Caco-2 (cell line): ENCODE measurements at places on chromosomes 7 and 10. TPM values are rescaled to one million over a fixed set of nuclear protein-coding genes. Genes with fewer than 3 reads are reported as not detected.

GRCh38 chr7:128911423-128912031 lies 1.0 kb upstream of the KCP start:
- H3K4me3 ChIP-seq = no peak overlapping the region
- DNase-seq = no peak
- H3K27me3 ChIP-seq = no peaks in the 10 kb centered on the region

DNA sequence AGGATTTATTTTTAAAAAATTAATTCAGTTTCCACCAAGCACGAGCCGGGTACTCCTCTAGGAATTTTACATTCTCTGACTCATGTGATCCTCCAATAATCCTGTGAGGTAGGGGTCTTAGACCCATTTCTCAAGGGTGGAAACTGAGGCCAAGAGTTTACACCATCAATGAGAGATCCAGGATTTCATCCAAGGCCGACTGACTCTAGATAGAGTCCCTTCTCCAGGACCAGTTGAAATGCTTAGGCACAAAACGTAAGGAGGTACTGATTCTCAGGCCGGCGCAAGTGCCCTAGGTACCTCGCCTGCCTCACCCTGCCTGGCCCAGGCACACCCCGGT lies 95.7 kb upstream of the DUSP5 start:
- peaks cover 58% of the 10 kb centered on the region for H3K4me1 ChIP-seq
- peak overlapping the region; percentile 11 for H3K27ac ChIP-seq
- no peak for DNase-seq
- no peaks in the 10 kb centered on the region for H3K27me3 ChIP-seq

GRCh38 chr7:26937939-26938623 lies 73.7 kb upstream of the SKAP2 start:
- H3K4me3 ChIP-seq = no peak overlapping the region
- peaks cover 5% of the 10 kb centered on the region; the same call in 1 of the 2 replicates for H3K4me1 ChIP-seq
- H3K36me3 ChIP-seq = no peaks in the 10 kb centered on the region
- no peaks in the 10 kb centered on the region for H3K27me3 ChIP-seq

DNA sequence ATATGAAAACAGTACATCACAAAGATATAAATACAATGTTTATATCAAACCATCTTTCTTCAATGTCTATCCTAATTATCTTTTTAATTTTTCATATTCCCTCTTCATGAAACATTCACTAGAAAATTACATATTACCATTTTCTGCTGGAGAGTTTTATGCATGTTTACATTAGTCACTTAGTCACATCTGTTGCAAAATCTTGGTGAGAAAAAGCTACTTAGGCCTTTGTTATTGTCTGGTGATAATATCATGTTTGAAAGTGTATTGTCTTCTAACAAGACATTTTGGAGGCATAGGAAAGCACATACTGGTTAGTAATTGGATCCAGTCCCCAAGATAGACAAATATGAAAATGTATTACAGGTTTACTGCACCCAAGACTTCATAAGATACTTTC lies 163.6 kb downstream of the GNAI1 start:
- no peak for DNase-seq
- H3K4me1 ChIP-seq = no peaks in the 10 kb centered on the region
- no peak overlapping the region for H3K4me3 ChIP-seq
- peaks cover 2% of the 10 kb centered on the region; the same call in 1 of the 2 replicates for H3K27me3 ChIP-seq

GRCh38 chr10:50228672-50229071 lies 22.6 kb downstream of the ASAH2 start:
- DNase-seq = no peak
- no peak overlapping the region for H3K27ac ChIP-seq
- no peaks in the 10 kb centered on the region for H3K27me3 ChIP-seq
- no peak overlapping the region for H3K4me3 ChIP-seq

DNA sequence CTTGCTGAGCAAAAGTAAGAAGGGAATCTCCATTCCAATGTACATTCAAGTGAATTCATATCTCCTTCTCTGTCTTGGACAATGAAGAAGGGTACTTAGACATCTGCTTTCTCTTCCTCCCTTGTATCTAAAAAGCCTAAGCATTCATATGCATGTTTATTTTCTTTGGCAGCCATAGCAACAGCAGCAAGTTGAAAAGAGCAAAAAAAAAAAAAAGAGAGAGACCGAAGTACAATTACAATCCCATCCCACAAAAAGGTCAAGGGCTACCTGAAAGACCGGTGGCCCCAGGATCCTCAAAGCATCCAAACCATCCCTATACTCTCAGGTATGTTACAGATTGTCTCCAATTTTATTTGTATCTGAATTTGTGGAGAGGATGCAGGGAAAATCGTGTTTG lies 4.1 kb downstream of the OR2F1 start:
- DNase-seq = peak; percentile 54
- H3K36me3 ChIP-seq = no peaks in the 10 kb centered on the region
- no peak overlapping the region for H3K27ac ChIP-seq
- peaks cover 2% of the 10 kb centered on the region; the same call in 1 of the 2 replicates for H3K4me1 ChIP-seq

DNA sequence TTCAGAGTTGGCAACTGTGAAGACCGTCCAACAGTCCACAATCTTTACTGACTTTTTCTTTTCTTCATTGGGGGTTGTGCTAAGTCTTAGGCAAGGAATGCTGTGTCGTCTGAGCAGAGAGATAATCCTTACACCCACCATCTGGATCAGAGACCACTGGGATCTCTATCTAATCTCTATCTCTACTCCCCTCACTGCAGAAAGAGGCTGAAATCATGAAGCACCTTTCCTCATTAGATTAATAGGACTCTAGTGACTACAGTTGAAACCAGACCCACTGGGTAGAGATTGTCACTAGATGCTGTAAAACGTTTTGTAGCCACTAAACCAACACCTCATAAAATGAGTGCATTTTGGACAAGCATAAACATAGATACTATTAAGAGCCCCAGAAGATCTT lies 387.4 kb upstream of the CELF2 start:
- no peak overlapping the region for H3K4me3 ChIP-seq
- H3K27me3 ChIP-seq = no peaks in the 10 kb centered on the region; the same call in 1 of the 2 replicates
- H3K27ac ChIP-seq = no peak overlapping the region
- H3K36me3 ChIP-seq = no peaks in the 10 kb centered on the region

DNA sequence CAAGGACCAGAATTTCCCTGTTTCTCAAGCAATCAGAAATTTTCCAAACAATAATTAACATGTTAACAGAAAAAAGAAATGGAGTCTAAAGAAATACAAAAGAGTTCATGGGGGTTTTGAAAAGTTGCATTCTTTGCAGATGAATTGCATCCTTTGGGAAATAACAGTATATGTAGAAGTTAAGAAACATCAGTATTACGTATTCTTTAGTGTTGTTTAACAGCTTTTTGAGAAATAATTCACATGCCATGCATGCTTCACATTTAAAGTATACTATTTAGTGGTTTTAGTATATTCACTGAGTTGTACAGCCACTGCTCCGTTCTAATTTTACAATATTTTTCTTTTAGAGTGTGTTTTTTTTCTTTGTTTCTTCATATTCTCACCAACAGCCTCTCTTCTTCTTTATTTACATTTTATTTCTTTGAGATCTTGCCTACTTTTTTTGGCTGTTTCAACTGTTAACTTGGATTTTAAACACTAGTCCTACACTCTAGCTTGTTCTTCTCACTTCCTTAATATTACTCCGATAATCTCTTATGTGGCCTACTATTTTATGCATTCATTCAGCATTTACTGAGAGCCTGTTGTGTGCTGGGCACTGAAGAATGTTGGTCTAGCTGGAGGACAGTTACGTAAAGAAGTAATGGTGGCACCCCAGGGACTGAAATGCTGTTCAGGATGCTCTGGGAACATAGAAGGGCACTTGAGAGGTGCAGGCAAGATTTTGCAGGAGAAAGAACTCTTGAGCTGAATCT lies 330.1 kb downstream of the EXOC4 start:
- no peak overlapping the region for H3K4me3 ChIP-seq
- H3K4me1 ChIP-seq = no peaks in the 10 kb centered on the region
- no peak overlapping the region for H3K27ac ChIP-seq
- DNase-seq = no peak

DNA sequence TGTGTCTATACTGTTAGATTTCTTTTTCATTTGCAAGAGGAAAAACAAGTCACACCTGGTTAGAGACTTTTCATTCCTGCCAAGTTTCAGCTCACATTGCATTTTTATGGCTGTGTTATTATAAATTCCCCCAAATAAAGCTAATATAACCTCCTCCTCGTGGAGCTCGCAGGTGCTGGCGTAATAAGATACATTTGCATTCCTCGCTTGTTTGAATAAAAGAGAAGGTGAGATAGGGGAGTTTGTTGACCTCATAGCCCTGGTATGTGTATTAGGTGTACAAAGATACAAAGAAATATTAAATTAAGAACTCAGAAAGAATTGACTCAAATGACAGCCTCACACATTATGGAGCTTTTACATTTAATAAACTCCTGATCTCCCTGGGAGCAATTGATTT lies 257.7 kb upstream of the SP8 start:
- 0 out of 2 replicates have a peak, but pooled peaks cover 9% of the 10 kb centered on the region for H3K4me1 ChIP-seq
- DNase-seq = no peak
- no peak overlapping the region for H3K4me3 ChIP-seq

DNA sequence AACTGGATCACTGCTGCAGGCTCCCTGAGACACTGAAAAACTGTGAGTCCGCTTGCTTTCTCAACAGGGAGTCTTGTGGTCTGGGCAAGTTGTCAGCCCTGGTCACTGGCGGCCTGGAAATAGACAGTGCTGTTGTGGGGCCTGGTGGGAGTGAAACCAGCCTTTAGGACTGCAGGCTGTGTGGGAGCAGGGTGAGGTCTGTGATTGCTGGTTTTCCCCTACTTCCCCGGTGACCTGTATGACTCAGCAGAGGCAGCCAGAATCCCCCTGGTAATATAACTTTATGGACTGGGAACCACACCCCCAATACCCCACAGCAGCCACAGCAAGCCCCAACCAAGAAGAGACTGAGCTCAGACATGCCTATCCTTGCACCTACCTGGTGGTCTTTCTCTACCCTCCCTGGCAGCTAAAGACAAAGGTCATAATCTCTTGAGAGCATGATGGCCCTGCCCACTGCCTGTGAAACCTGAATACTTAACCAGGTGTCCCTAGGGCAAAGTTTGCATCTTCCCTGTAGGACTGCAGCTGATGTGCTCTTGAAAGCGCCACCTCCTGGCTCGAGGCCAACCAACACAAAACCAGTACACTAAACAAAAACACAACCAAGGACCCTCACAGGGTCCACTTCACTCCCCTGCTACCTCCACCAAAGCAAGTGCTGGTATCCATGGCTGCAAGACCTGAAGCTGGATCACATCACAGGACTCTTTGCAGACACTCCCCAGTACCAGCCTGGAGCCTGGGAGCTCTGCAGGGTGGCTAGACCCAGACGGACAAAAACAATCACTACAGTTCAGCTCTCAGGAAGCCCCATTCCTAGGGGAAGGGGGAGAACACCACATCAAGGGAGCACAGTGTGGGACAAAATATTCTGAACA lies 7.2 kb upstream of the ADAM22 start:
- H3K27ac ChIP-seq = peak overlapping the region; percentile 27
- no peaks in the 10 kb centered on the region for H3K27me3 ChIP-seq
- H3K36me3 ChIP-seq = no peaks in the 10 kb centered on the region
- DNase-seq = peak; percentile 47
- no peak overlapping the region for H3K4me3 ChIP-seq

DNA sequence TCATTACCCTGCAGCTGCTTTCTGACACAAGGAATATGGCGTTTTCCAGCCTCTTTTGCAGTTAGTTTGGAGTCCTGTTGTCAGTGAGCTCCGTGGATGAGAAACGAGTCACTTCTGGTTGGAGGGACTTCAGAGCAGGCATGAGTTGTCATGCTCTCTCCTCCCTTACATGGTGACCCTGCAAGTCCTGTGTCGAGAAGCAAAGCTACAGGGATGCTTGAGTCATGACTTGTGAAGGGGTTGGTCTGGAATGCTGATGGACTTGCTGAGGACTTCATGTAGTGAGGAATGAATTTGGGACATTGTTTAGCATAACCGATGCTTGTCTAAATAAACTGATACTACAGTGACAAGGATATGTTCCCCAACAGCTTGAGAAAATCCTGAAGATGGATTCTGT lies 108.8 kb downstream of the ADCYAP1R1 start:
- H3K4me1 ChIP-seq = no peaks in the 10 kb centered on the region
- H3K4me3 ChIP-seq = no peak overlapping the region
- no peak overlapping the region for H3K27ac ChIP-seq
- no peaks in the 10 kb centered on the region for H3K36me3 ChIP-seq
- no peaks in the 10 kb centered on the region for H3K27me3 ChIP-seq

GRCh38 chr7:159022238-159022993 lies 122.3 kb downstream of the VIPR2 start:
- H3K27me3 ChIP-seq = no peaks in the 10 kb centered on the region
- no peaks in the 10 kb centered on the region; the same call in 1 of the 2 replicates for H3K4me1 ChIP-seq
- no peak overlapping the region for H3K4me3 ChIP-seq
- H3K27ac ChIP-seq = no peak overlapping the region
- DNase-seq = no peak

GRCh38 chr10:6558272-6558671 lies 21.8 kb downstream of the PRKCQ start:
- no peak for DNase-seq
- H3K4me1 ChIP-seq = no peaks in the 10 kb centered on the region
- no peaks in the 10 kb centered on the region for H3K27me3 ChIP-seq

DNA sequence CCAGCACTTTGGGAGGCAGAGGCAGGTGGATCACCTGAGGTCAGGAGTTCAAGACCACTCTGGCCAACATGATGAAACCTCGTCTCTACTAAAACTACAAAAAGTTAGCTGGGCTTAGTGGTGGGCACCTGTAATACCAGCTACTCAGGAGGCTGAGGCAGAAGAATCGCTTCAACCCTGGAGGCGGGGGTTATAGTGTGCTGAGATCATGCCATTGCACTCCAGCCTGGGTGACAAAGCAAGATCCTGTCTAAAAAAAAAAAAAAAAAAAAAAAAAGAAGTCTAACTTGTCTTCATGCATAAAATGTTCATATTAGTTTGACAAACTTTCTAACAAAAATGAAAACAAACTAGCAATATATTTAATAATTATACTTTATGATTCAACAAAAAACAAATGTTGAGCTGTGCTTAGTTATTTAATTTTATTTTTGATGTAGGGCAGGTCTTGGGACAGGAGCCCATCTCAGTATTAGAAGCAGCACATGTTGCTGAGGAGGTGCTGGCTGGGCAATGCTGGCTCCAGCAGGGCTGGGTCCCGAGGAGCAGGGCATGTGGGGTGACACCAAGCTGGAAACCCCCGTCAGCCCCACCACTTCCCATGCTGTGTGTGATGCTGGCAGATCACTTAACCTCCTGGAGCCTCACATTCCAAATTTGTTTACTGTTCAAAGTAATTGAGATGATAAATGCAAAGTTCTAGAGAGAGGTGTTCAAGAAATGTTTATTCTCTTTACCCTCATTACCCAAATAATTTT lies 335.3 kb upstream of the KLF6 start:
- H3K27me3 ChIP-seq = no peaks in the 10 kb centered on the region
- H3K36me3 ChIP-seq = no peaks in the 10 kb centered on the region
- no peak overlapping the region for H3K27ac ChIP-seq
- DNase-seq = no peak
- H3K4me1 ChIP-seq = no peaks in the 10 kb centered on the region
- H3K4me3 ChIP-seq = no peak overlapping the region

- no peak overlapping the region for H3K27ac ChIP-seq
- no peak for DNase-seq
- no peak overlapping the region for H3K4me3 ChIP-seq
- H3K4me1 ChIP-seq = peaks cover 24% of the 10 kb centered on the region
- H3K36me3 ChIP-seq = no peaks in the 10 kb centered on the region
- H3K27me3 ChIP-seq = no peaks in the 10 kb centered on the region
Measured at GRCh38 chr7:126445991-126446390, 806.8 kb downstream of the GRM8 start.

- no peaks in the 10 kb centered on the region; the same call in 1 of the 2 replicates for H3K36me3 ChIP-seq
- H3K27ac ChIP-seq = peak overlapping the region; percentile 73
- no peak for DNase-seq
- H3K27me3 ChIP-seq = no peaks in the 10 kb centered on the region
- peaks cover 36% of the 10 kb centered on the region for H3K4me1 ChIP-seq
Measured at GRCh38 chr7:27527348-27527714, 135.4 kb downstream of the HIBADH start.

COA1 gene
- total RNA-seq = 93.4 and 94.7 TPM in 2 replicates

SKIDA1 gene
- total RNA-seq = 5.7 and 6.3 TPM in 2 replicates

GPER1 gene
- total RNA-seq = 0.25 TPM in 1 of 2 replicates, not detected in the other

LIPJ gene
- not detected in 2 replicates for total RNA-seq

PTPRN2 gene
- total RNA-seq = 1.4 and 2.6 TPM in 2 replicates

FAM221A gene
- total RNA-seq = 13.2 and 19.1 TPM in 2 replicates

C10orf105 gene
- not detected in 2 replicates for total RNA-seq
